ENCODE measurements at places on chromosomes 7 and 10.

DNA sequence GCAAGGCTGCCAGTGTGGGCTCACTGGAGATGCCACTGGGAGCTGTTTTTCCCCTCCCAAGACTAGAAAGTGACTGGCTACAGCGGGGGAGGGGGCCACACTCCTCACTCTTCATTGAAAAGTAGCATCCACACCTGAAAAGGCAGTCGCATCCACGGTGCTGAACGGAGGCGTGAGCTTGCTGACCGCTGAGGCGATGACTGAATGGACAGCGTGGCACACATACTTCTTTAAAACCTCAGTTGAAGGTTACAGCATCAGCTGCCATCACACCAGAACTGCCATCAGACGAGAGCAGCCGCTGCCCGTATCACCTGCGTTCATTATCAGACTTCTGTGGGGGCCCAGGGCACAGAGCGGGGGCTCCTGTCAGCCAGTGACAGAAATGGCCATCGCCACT is 327.2 kb downstream of the DNAJB6 start:
- no peak for DNase-seq

GRCh38 chr10:76408646-76409045 is 977.2 kb downstream of the LRMDA start:
- no peak for DNase-seq

- DNase-seq, result no peak
These were observed 215.6 kb downstream of the CCSER2 start for GRCh38 chr10:84543948-84544347.

- DNase-seq, result no peak
These were observed 4.7 kb upstream of the LANCL2 start for GRCh38 chr7:55360486-55360885.

GRCh38 chr7:101950450-101951119 is 133.2 kb downstream of the CUX1 start:
- DNase-seq, result no peak

- DNase-seq, result no peak
These were observed 488.8 kb upstream of the MKI67 start for GRCh38 chr10:128614802-128615553.

DNA sequence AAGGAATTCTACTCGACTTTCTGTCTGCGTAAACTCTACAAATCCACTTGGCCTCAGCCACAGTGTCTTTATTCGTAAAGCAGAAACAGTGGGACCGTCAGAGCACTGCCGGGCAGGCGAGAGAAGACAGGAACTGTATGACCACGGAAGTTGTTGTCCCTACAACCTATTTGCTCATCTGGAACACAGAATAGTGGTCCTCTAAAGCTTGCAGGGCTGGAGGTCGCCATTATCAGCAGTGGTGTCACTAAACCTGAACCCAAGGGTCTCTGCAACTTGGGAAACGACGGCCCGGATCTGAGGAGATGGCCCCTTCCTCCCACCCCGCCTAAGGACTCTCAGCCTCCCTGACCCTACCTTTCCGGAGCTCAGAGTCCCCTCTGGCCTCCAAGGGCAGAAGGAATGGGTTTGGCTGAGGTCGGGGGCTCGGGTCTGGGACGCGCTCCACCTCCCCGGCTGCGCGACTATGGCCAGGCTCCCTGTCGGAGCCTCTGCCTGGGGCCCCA is 442 bp downstream of the STYXL1 start:
- DNase-seq, result no peak

DNA sequence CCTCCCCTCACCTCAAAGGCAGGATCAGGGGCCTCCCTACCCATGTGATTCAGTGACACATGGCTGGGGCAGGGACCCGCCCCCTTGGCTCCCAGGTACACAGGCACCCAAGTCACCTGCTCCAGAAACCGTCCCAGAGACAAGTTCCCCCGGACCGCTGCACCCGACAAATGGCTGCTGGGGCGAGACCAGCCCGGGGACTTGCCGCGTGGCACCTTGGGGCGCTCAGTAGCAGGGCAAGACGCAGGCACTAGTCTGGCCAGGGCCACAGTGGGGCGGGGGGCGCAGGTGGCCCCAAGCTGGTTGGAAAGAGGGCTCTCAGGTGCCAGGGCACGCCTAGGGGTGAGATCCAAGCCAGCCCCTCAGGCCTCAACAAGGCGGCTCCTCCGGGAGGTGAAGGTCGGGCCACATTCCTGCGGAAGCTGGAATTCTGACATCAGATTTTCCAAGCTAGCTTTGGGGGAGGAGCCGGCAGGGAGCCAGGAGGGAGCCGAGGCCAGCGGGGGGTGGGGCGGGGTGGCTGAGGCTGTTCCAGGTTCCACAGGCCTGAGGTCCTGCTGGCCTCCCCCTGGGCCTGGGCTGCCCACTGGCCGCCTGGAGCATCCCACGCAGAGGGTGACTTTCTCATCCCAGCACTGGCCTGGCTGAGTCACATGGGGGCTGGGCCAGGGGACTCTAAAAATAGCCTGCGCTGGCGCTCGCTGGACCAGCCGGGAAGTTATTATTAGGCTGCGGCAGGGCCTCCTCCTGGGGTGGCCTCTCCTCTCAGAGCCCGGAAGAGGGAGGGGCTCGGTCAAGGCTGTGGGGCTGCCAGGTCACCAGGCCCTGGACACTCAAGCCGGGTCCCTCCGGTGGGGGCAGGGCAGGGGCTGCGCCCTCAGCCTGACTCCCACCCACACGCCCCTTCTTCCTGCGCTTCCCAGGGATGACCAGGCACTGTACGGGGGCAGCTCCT is 20.5 kb upstream of the INPP5A start:
- no peak for DNase-seq

DNA sequence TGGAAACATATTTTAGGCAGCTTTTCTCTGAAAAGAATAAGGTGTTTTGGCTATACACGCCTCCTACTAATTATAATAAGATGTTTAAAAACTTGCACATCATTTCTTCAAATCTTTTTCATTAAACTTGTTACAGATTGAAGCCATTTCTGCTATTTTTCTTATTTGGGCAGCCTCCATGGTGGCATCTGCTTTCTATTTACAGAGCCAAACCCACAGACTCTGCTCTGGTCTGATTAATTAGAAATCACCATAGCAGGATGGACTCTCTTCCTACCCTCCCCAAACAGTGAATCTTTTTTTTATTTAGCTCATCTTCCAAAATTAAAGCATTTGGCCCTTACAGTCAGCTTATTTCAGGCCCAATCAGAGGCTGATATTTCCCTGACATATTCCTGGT is 85.7 kb upstream of the AOAH start:
- DNase-seq, result no peak

- DNase-seq, result no peak
These were observed 57.4 kb downstream of the LAMB4 start for GRCh38 chr7:108072739-108073138.

GRCh38 chr10:29880856-29881255 is 178.5 kb downstream of the JCAD start:
- no peak for DNase-seq

- no peak for DNase-seq
These were observed 1288.5 kb downstream of the GATA3 start for GRCh38 chr10:9342885-9343570.

DNA sequence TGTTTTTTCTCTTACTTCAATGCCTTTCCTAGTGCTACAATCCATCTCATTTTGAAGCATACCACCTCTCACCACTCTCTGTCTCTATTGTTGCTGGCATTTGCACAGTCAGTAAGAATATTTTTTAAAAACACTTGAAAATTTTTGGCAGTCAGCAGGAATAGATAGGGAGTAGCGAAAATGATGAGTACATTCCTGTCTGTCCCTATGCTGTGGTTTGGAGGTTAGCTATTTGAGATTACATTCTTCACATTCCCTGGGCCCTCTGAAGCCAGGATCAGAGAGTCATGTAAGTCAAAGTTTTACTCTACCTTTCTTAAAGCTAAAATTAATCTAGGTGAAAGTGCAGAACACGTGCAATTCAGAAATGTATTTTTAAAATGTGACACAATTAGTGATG is 53.0 kb upstream of the MAGI2 start:
- DNase-seq, result no peak

DNA sequence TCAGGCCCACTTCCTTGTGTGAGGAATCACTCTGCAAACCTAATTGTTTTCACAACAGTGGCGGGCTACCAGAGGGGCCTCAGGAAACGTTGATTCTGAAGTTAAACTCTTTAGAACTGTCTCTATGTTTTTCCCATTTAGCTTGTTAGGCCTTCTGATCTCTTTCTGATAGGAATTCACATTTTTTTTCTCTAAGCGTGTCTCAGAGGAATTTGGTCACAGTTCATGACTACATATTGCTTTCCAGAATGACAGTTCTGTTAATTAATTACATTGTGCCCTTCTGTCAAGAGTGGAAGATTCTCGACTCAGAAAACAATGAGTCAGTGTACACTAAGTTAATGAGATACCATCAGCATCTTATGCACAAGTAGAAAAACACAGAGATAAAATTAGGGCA is 469.2 kb upstream of the C7orf33 start:
- DNase-seq, result no peak

GRCh38 chr7:595621-596010 is 76.0 kb upstream of the PDGFA start:
- no peak for DNase-seq

- DNase-seq, result no peak
These were observed 155.8 kb downstream of the SKIDA1 start for GRCh38 chr10:21369697-21370096.

- no peak for DNase-seq
These were observed 611.6 kb upstream of the FZD8 start for GRCh38 chr10:36253731-36254130.

Data from activated T-cell treated with anti-CD3 and anti-CD28 coated beads for 1 hour (primary cell).